CD4-positive, alpha-beta T cell treated with Interleukin-17A for 1 hour (primary cell): ENCODE measurements at places on chromosomes 3 and 15.

DNA sequence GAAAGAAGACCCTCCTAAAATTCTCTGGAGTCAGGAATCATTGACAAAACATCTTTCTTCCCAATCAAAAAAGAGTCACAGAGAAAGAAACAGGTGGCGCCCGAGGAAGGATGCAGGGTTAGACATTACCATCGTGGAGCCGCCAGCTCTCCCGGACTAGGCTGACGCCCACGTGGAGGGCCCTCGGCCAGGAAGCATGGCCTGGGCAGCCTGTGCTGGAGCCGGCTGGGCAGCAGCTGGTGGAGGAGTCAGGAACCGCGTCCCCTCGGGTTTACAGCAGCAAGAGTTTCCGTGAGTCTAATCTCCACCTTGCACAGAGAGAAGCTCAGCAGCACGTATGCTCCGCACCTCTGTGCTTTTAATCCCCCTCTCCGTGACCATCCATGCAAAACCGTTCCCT, 533.7 kb upstream of the ATP11B start:
- no peak for DNase-seq

DNA sequence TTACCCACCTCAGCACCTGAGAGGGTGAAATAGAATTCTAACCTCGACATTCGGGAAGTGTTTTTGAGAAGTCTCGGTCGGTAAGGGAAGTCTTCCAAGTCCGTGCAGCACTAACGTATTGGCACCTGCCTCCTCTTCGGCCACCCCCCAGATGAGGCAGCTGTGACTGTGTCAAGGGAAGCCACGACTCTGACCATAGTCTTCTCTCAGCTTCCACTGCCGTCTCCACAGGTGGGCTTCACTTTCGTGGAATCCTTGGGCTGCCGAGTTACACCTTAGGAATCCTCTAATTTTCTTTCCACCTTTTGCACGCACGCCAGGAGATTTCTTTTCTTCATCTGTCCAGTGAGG, 775 bp downstream of the CCNDBP1 start:
- no peak for DNase-seq

DNA sequence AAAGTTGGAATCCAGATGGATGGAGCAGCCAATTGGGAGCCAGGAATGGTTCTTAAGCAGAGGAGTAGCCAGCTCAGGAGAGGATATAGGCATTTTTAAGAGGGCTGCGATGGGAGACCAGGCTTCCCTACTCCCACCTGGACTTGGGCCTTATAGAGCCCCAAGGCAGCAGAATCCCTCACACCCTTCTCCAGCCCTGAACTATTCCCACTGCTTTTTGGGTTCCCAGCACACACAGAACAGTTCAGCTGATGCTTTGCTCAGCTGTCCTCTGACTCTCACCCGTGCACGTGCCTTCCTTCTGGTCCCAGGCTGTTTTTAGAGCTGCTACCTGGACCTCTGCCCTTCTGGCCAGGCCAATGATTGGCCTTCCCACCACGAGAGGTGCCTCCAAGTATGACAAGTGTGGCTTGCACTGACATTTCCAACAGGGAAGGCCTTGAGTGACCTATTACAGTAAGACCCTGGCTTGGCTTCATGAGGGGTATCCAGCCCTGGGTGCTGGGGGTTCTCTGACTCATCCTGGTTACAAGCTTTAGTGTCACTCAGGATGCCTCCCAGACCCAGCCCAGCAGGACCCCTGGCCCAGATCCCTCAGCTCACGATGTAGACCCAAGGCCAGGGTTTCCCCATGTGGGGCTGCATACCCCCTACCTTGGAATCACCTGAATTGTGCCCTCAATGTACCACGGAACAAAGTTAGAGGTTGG, 25.2 kb downstream of the NOX5 start:
- DNase-seq: no peak

DNA sequence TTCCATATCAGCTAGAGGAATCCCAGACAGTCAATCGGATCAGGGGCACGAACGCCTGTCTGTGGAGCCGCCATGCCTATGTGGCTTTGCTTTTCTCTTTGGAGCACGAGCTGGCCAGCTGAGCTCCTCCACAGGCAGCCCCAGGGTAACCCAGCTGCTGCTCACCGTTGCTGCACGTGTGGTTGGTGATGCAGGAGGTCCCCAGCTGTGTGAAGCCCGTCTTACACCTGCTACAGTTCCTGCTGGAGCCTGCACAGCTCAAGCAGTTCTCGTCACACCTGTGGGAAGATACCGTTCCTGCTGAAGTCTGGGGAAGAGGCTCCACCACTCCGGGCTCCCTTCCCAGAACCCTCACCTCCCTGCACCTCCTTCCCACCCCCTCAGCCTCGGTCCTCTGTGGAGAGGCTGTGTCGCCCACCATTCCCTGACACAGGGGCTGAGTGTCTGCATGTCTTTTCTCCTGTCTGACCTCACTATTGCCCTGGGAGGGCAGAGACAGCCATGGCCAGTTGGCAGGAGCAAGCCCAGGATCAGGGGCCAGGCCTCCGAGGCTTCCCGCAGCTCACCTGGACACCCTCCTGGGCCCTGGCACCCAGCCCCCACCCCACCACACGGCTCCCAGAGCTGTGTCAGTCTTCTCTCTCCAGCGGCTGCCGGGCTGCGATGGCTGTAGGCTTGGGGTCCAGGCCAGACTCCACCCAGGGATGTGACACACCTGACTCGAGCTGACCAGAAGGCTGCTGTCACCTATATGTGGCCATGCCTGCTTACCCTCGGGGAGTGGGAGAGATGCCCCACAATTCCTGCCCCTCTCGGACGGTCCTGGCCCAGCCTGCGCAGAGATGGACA, 12.2 kb upstream of the SNRPA1 start:
- no peak for DNase-seq

GRCh38 chr15:45199136-45199810, 11.5 kb upstream of the SHF start:
- DNase-seq: peak; percentile 58

DNA sequence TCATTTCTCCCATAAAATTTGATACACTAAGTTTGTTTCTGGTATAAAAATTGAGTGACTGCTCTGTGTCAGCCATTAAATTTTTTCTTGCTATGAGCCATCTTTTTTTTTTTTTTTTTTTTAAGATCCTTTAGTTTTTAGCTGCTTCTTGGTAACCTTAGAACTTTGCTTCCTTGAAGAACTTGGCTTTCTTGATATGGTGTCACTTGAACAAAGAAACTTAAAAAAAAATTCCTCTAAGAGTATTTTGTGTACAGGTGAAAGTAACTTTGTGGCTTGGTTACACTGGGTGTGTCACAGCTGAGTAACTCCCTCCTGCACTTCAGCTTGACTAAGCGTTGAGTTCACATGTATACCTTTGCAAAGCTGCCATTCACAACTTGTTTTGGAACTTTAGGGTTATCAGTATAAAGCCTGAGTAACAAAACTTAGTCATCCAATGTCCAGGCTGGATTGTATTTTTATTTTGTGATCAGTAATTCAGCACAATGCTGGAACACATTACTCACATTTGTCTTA, 6.5 kb downstream of the CHD2 start:
- DNase-seq: peak; percentile 81

- DNase-seq: no peak
Observed at GRCh38 chr3:37742574-37743212, 119.0 kb upstream of the CTDSPL start.

- peak; percentile 62 for DNase-seq
Observed at GRCh38 chr3:152524198-152525140, 255.7 kb downstream of the MBNL1 start.

- DNase-seq: peak; percentile 80
Observed at GRCh38 chr3:23944861-23945662, at the start of gene NR1D2. Gene NR1D2 (plus strand): TSS chr3:23945286. CDS start chr3:23945579, 293 bp downstream.

DNA sequence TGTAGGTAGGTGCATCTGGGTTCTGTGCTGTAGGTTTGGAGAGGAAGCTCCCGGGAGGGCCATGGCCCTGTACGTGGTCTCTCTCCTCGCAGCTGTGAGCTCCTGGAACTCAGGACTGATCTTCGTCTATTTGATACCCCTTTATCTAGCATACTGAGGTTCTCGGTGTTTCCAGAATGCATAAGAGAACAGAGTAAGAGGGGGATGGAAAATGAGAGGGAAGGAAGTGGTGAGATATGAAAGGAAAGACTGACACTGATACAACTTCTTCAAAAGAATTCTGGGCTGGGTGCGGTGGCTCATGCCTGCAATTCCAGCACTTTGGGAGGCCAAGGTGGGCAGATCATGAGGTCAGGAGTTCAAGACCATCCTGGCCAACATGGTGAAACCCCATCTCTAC, 90.7 kb downstream of the CHRD start:
- DNase-seq: no peak
